ENCODE measurements at places on chromosomes 7 and 10.

DNA sequence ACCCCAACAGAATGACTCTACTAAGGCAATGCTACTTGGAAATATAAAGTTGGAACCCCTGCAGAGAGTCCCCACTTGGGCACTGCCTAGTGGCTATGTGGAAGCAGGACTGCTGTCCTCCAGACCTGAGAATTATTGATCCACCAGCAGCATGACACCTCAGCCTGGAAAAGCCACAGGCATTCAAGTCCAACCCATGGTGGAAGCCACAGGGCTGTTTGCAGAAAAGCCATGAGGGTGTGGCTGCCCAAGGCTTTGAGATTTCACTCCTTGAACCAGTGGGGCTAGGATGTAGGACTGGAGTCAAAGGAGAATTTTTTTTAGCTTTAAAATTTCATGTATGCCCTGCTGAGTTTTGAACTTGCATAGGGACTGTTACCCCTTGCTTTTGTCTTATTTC, 13.6 kb upstream of the GHRHR start:
- DNase-seq: no peak

- no peak for DNase-seq
These were observed 14.5 kb downstream of the GPR146 start for GRCh38 chr7:1058821-1059199.

DNA sequence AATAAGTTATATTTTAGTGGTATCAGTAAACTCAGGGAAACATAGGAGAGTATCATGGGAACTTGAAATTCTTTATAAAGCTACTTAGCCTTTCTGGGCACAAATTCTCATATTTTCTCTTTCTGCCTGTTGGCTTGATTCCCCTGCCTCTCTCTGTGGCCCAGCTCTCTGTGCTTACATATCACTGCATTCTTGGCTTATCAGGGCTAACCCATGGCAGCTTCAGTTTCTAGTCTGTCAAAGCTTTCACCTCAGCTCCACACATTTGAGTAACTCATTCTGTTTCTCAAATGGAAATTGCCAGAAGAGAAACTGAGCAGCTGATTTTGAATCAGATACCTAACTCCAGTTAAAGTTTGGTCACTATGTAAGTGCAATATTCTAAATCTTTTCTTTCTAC, 713.1 kb downstream of the DNAJB9 start:
- no peak for DNase-seq

GRCh38 chr10:974785-975074, 13.5 kb upstream of the GTPBP4 start:
- DNase-seq: no peak

GRCh38 chr7:21746949-21747348, 198.8 kb downstream of the CDCA7L start:
- no peak for DNase-seq

- no peak for DNase-seq
These were observed 148.3 kb downstream of the NRP1 start for GRCh38 chr10:33186150-33186549.

- no peak for DNase-seq
These were observed 34.7 kb upstream of the FOXI2 start for GRCh38 chr10:127702271-127702670.

- no peak for DNase-seq
These were observed 386.0 kb downstream of the HGF start for GRCh38 chr7:81383846-81384245.

- no peak for DNase-seq
These were observed 108.3 kb upstream of the FEZF1 start for GRCh38 chr7:122412883-122413282.
